Stimulated activated CD8-positive, alpha-beta memory T cell treated with anti-CD3 and anti-CD28 coated beads, Interleukin-2, amount 100 ng/mL, for 48 hours (primary cell): ENCODE measurements at places on chromosomes 3 and 15.

GRCh38 chr3:72536206-72536877 lies 311.9 kb downstream of the SHQ1 start:
- DNase-seq: peak; percentile 10

DNA sequence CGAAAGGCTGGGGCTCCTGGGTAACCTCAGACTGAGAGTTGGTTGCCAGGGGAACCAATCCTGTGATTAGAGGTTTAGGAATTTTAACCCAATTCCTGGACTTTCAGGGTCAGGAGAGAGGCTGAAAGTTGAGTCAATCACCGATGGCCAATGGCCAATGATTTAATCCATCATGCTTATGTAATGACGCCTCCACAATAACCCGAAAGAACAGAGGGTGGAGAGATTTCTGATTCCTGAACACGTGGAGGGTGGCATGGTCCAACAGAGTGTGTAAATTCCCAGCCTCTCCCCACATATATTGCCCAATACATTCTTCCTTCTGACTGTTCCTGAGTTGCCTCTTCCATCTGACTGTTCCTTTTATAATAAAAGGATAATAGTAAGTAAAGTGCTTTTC lies 137.2 kb upstream of the CBLB start:
- no peak for DNase-seq

DNA sequence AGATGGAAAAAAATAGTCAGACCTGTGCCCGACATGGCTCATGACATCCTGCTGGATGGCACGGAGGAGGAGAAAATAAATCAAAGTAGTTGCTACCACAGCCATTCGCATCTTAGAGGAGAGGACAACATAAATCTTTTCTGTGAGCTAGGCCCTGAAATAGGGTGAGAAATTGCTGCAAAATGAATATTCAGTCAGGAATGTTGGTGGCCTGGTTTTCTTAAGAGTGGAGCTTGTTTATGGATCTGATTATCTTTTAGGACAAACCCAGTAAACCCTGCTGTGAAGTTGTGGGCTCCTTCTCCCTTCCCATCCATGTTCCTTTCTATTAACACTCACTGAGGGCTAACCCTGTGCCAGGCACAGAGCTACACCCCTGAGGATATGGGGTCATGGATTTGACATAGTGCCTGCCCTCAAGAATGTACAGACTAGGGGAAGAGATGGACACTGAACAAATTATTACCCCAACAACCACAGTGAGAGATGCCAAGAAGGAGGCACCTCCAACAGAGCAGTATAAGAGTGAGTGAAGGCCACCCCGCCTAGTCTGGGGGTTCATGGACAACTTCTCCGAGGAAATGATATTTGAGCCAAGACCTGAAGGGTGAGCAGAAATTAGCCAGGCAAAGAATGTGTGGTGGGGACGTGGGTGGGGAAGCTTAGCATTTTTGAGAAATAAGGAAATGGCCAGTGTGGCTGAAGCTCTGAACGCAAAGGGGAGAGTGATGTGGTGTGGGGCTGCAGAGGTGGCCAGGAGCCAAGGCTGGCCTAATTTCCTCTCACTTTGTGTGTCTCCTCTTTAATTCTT lies 68.9 kb upstream of the ARL8B start:
- DNase-seq: no peak

GRCh38 chr15:70486451-70487386 lies 276.6 kb downstream of the UACA start:
- peak; percentile 79 for DNase-seq

DNA sequence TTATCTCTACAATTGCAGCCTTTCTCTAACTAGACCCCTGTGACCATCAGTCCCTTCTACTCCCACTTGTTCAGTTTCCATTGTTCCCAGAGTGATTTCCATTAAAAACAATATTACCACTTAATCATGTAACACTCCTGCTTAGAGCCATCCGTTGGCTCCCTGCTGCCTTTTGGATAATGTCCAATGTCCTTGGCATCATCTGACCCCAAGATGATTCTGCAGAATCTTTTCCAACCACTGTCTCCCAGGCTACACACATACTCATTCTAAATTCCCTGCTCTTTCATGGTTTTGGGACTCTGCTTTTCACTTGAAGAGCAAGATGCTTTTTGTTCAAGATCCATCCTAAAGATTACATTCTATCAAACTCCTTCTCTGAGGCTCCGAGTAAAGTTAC lies 7.1 kb downstream of the KCNH8 start:
- no peak for DNase-seq

DNA sequence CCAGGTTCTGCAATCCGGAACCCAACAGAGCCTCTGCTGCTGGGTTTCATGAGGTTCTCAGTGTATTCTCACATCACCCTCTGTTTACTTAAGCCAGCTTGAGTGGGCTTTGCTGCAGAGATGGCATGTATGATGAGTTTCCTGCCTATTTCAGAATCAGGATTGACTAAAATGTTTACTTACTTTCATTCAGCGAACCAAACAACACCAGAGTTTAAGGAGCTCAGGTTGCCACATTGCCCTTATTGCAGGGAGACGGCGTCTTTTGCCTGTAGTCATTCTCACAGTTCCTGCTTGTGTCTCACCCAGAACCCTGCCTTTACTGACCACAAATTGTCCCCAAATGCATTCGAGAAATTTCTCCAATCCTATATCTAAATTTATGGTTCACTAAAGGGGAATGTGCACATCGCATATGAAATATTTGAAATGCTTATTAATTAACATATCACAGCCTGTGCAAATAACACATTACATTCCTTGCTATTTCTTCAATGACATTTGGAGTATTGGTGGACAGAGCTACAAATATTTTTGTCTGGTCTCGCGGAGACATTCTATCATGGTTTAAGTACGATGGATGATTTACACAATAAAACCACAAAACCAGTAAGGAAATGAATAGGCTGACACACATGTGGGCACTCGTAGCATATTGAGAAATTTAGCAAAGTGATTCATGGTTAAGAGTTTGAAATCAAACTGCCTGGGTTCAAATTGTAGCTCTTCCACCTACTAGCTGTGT lies 377.2 kb upstream of the CFAP20DC start:
- DNase-seq: no peak

GRCh38 chr3:49803465-49804140 lies 542 bp downstream of the INKA1 start:
- DNase-seq: peak; percentile 26

GRCh38 chr3:27317096-27317495 lies 52.1 kb downstream of the NEK10 start:
- no peak for DNase-seq

DNA sequence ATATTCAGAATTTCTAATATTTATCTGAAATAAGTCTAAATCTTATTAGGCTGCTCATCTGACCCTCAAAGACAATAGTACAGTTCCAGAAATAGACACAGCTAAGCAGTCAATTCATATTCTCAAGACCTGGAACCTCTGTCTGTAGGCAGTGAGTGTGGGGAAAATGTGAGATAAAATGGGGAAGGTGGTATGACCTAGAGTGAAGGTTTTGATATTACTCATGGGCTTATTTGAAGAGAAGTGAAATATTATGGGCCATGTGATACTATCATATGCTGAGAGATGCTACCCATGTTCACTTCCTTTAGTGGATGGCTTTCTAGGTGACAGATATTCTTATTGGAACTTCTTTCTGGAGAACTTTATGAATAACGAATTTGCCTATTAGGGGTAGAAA lies 33.5 kb downstream of the TGFBR2 start:
- no peak for DNase-seq

DNA sequence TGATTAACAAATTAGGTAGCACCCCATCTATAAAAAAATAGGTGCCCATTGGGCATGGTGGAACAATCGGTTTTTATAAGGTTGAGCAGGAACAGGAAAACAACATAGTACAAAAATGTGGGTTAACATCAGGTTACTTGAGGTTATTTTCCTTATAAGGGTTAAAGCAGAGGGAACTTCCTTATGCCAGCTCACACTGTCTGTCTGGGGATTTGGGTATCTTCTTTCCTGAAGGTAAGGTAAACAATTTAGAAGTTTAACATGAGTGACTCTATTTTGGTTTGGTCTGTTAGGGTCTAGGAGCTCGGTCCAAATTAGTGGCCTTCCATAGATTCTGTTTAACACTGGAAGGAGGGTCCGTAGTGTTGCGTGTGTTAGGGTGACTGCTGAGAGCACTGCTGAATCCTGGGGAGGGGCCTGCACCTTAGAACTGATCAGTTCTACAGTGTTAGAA lies 14.7 kb downstream of the CHD2 start:
- DNase-seq: no peak

- DNase-seq: no peak
These were observed 64.7 kb downstream of the EOMES start for GRCh38 chr3:27657404-27657803.

GRCh38 chr3:120029749-120030148 lies 64.5 kb downstream of the GSK3B start:
- DNase-seq: no peak

DNA sequence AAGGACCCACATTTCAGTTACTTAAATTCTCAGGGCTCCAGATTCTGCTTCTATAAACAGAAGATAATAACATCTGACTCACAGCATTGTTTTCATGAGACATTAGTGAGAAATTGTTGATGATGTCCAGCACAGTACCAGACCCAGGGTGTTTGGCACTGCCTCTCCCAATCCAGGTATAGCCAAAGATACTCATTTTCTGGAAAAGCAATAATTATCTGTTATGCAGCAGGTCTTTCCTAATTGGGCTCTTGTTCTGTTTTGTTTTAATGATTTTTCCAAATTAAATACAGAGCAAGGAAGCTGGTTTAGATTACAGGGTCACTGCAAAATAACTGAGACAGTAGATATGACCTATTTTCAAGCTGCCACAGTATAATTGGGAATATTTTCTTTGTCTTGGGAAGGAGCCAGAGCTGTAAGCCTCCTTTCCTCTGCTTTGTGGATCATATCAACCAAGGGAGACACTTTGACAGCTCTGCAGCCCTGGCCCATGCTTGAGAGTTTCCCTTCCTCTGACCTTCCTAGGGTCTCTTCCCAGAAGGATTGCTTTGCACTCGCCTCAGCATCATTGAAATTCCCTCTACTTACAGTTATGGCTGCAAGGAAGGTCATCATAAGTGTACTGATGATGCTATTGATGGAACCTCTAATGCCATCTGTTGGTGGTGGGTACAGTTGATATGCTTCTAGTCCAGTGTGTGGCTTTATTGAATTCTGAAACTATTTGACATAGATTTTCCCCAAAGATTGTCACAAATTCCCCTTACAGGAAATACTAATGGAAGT lies 522.4 kb upstream of the ADAMTS9 start:
- DNase-seq: no peak

DNA sequence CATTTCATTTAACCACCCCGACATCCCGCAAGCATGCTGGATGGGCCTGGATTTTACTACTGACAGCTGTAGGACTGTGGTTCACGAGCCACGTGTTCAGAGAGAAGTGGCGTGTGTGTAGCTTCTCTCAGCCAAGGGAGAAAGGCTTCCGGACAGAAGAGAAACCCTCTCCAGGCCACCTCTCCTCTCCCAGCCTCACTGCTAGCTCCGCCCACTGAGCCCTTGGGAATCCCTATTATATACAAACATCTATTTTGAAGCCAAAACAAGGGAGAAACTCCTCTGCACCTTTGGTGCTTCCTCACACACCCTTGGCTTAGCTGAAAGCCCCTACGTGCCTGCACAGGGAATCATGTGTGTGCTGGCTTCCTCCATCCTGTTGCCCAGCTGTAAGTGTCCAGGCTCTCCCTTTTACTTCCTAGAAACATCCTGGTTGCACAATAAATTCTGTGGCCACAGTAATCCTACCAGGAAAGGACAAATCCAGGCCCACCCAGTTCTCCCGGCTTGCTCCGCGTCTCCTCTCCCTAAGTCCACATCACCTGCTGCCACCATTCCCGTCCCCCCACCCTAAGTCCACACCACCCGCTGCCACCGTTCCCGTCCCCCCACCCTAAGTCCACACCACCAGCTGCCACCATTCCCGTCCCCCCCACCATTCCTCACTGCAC lies 30.5 kb downstream of the PCSK6 start:
- DNase-seq: no peak

- DNase-seq: no peak
These were observed 28.5 kb downstream of the PLXNA1 start for GRCh38 chr3:127011270-127011992.

GRCh38 chr3:52130966-52131622 lies 23.1 kb downstream of the POC1A start:
- DNase-seq: no peak

DNA sequence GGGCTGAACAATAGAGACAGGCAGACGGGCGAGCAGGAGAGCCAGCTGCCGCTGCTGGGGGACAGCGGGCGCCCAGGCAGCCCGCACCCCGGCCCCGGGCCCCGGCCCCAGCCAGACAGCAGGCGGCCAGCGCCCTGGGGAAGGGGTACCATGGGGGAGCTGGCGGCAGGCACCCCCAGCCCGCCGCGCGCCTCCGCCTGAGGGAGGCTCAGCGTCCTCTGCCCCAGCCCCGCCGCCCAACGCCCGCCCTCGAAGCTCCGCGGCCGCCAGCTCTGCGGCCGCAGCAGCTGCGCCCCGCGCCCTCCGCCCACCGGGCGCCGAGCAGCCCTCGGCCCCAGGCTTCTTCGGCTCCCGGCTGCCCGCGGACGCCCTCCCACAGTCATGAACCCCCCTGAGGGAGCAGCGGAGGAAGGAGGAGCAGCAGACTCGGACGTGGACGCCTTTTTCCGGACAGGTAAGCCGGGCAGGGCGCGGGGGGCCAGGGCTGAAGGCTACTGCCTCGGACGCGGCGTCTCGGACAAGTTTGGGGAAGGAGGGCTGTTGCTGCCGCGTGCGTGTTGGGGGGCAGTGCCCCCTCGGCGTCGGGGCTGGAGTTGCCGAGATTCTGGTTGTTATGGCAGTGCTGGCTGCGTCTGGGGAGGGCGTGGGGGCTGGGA lies 41.6 kb upstream of the ROPN1 start:
- DNase-seq: no peak

DNA sequence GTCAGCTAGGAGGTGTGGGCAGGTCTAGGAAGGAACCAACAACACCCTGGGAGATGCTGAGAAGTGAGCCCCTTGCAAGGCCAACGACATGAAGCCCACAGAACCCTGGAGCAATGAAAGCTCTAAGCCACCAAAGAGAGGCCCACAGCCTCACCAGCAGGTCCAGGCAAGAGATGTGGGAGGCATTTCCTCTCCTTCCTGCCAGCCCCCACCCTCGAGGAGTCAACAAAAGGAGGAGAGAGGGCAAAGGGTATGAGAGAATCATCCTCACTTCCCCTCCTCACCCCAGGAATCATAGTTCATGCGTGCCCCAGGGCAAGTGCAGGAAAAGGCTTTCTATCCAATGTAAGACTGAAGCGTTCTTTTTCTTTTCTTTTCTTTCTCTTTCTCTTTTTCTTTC lies 195.8 kb downstream of the SHQ1 start:
- no peak for DNase-seq

DNA sequence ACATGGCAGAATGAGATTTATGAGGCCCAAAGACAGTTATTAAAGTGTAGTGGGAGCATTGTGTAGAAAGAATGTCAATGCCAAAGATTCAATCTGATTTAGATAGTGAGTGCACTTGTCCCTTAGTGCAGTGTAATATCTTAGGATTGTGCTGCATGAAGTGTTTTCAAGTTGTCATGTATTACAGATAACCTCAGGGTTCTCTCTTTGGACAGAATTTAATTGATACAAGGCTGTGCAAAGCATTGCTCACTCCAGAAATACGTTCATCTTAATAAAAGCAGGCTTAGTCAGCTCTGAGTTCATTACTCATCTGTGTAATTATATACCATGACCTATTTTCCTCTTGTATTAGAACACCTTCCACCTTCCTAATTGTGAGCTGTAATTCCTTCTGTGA lies 16.0 kb upstream of the GPR171 start:
- no peak for DNase-seq
